ENCODE measurements at places on chromosomes 16 and 17. TPM values are rescaled to one million over a fixed set of nuclear protein-coding genes. Genes with fewer than 3 reads are reported as not detected.

Gene HS3ST3B1
- not detected for total RNA-seq

Gene FNDC8
- total RNA-seq: not detected

Gene SAMD14
- total RNA-seq: 3.4 TPM

DNA sequence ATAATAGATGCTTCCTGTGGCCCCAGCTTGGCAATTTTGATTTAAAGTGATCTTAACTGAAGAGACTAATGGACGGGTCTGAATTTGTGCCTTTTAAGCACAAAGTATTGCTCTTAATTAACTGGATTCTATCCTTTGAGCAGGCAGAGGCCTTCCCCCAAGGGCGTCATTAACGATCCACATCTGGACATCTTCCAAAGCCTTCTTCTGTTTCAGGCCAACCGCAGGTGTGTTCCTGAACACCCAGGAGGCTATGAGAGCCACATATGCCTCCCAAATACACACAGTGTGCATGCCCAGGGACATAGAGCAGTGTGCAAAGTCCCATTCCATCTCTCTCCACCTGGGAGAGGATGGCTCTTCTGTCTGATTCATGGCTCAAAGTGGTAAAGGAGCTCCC lies 42.3 kb downstream of the MAPT start:
- no peak for DNase-seq
